ENCODE measurements at places on chromosomes 11 and 22. TPM values are rescaled to one million over a fixed set of nuclear protein-coding genes. Genes with fewer than 3 reads are reported as not detected.
A peak's percentile ranks its signal among the peaks of the same experiment; 100 is the strongest.

OR4D5 gene
- not detected for total RNA-seq

LYVE1 gene
- not detected for total RNA-seq

SMDT1 gene
- 40.2 TPM for total RNA-seq

ELF5 gene
- not detected for total RNA-seq

DNA sequence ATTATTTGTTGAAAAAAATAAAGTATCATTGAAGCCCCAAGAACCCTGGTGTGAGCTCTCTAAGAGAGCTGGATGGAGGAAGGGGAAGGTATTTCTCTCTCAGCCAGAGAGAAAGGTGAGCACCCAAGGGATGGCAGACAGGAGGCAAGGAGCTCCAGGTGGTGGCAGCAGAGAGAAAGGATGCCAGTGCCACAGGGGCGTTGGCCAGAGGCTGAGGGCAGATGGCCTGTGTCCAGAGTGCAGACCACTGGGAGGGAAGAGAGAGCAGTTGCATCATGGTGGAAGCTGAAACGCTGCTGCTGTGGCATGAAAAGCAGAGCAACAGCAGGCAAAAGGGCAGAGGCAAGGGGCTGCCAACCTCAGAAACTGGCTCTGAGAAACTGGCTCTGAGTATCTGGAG is 8.5 kb downstream of the SPON1 start:
- peak; percentile 83 for DNase-seq

- DNase-seq = no peak
Observed at GRCh38 chr22:24333301-24333700, 62.7 kb downstream of the SPECC1L start.

GRCh38 chr22:25775531-25775930 is 33.5 kb downstream of the MYO18B start:
- DNase-seq = peak; percentile 93

GRCh38 chr11:35619116-35619854 is 1.0 kb downstream of the FJX1 start:
- peak; percentile 85 for DNase-seq

DNA sequence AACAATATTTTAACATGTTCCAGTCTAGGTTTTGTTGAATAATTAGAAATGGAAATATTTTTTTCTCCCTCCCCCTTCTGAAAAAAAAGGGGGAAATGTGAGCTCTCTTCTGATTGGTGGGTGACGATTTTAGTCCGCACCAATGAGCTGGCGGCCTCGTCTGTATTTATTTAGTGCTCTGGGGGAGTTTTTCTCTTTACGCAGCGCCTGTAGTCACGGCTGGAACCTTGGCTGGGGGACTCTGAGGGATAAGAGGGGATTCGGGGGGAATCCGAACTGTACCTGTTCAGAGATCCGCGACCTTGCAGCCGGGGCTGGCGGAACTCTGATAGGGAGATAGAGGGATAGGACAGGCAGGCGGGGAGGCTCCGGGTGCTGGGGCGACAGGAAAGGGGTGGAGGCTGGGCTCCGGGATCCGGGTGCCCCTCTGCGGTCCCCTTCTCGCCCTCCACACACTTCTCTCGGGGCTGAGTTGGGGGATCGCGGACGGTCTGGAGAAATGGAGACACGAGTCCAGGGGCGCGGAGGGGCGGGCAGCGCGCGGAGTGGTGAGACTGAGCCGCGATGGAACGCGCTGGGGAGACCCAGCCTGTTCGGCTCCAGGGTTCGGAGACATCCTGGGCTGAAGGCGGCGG is 99.7 kb upstream of the HSD17B12 start:
- DNase-seq = peak; percentile 78

DNA sequence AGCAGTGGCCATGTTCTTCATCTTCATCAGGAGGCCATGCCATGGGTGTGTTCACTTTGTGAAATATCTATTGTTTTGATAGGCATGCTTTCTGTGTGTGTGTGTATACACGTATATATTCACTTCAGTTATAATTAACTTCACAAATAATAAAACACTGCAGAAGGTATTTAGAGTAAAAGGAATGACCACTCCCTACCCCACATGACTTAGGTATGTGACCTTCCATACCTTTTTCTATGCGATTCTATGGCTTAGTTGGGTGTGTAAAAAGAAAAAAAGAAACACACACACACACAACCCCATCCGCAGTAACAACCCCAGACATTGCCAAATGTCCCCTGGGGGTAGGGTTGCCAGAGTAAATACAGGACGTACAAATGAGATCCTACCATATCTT is 72.0 kb downstream of the CYTH4 start:
- no peak for DNase-seq

Data from endodermal cell (in vitro differentiated cells).